ENCODE measurements at places on chromosomes 3 and 15.

DNA sequence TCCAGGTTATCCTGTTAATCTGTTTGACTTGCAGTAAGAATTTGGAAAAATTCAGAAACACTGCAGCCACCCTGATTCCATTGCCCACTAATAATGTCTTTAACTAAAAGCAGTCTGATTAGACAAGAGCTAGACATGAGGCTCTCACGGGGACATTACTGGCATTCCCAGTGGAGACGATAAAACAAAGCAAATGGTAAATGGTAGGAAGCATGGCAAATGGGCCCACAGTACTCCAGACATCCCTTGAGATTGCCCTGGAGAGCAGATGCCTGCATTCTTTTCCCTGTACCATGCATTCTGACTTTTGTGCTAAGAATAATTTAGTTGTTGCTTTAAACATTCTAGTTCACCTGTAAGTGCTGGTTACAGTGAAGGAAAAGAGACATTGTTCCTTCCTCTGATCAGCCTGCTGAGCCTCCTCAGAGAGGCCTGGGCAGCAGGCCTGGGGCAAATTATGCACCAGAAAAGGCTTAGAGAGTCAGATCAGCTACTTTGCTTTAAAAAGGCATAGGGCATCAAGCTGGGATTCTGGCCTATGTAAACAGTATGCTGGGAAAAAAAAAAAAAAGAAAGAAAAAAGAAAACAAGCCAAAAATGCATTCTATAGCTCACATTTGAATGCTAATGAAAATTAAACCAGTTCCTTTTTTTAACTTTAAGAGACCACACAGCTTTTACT lies 204.6 kb downstream of the GABRG3 start:
- no peak for DNase-seq

- DNase-seq = no peak
Measured at GRCh38 chr3:15496341-15496664, 25.2 kb downstream of the COLQ start.

- DNase-seq = no peak
Measured at GRCh38 chr15:87713475-87713879, 543.1 kb downstream of the NTRK3 start.

DNA sequence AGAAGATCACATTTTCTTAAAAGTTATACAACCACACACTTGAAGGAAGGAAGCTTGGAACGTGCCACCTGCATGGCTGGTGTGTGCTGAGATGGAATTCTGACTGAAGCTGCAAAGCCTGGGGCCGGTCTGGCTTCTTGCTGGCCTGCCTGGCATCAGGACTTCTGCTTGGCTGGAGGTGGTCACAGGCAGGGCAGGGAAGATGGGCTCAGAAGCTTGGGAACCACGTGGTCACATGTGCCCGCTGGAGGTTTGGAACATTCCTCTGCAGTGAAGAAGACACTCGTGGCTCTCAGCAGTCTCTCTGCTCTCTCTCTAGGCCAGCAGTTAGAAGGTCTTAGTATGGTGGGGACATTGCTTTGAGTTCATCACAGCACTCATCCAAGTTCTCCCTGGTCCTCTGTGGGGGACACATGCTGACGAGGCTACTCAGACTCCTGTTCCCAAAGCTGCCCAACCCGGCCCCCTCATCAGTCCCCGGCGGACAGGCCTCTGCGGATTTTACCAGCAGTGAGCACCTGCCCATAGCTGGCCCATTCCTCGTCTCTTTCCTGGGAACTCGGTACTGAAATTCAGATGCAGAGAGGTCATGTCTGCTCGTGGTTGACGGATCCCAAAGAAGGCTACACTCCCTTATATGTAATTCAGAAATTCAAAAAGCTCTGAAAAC lies 229.0 kb downstream of the ADAMTS17 start:
- no peak for DNase-seq

DNA sequence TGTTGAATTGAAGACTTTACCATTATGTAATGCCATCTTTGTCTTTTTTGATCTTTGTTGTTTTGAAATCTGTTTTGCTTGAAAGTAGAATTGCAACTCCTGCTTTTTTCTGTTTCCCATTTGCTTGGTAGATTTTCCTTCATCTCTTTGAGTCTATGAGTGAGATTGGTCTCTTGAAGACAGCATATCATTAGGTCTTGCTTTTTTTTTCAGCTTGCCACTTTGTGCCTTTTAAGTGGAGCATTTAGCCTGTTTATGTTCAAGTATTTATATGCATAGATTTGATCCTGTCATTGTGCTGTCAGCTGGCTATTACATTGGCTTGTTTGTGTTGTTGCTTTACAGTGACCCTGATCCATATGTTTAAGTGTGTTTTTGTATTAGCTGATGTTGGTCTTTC lies 131.8 kb downstream of the ZIC1 start:
- no peak for DNase-seq
